Activated CD4-positive, alpha-beta T cell treated with anti-CD3 and anti-CD28 coated beads for 36 hours (primary cell): ENCODE measurements at places on chromosomes 13 and 19.

- no peak for DNase-seq
Observed at GRCh38 chr19:49216071-49216470, 58.5 kb downstream of the TRPM4 start.

GRCh38 chr13:108263621-108264355 lies 5.7 kb upstream of the TNFSF13B start:
- DNase-seq, result no peak

DNA sequence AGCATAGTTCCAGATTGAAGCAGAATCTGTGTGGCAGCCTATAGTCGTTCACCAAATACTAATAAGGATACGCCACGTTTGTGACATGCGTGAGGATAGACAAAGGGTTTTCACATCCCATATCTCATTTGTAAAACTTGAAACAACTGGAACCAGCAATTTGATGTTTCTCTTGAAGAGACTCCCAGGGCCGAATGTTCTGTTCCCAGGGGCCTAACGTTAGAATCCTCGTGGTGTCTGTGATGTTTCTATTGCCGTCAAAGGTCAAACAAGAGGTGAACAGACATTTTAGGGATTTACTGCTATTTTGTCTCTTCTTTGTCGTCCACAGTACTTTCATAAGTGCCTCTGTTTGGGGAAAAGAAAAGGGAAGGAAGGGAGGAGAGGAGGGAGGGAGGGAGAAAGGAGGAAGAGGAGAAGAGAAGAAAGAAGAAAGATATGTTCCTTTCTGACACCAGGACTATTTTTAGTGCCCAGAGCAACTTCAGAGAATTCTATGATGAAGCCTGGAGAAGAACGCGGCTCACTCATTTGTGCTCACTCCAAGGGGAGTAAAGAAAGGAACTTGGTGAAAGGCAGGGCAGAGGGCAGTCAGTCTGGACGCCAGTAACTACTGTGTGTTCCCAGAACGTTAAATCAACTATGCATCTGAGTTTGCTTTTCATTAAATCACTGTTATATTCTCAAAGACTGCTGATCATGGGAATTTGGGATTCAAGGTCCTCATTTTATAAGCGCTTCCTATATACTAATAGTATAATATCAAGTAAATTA lies 154.5 kb downstream of the DCT start:
- no peak for DNase-seq

- DNase-seq, result peak; percentile 57
Observed at GRCh38 chr13:43058318-43058674, 34.9 kb downstream of the DNAJC15 start.

GRCh38 chr19:51098365-51099046 lies 9.7 kb downstream of the CTU1 start:
- DNase-seq, result peak; percentile 47

DNA sequence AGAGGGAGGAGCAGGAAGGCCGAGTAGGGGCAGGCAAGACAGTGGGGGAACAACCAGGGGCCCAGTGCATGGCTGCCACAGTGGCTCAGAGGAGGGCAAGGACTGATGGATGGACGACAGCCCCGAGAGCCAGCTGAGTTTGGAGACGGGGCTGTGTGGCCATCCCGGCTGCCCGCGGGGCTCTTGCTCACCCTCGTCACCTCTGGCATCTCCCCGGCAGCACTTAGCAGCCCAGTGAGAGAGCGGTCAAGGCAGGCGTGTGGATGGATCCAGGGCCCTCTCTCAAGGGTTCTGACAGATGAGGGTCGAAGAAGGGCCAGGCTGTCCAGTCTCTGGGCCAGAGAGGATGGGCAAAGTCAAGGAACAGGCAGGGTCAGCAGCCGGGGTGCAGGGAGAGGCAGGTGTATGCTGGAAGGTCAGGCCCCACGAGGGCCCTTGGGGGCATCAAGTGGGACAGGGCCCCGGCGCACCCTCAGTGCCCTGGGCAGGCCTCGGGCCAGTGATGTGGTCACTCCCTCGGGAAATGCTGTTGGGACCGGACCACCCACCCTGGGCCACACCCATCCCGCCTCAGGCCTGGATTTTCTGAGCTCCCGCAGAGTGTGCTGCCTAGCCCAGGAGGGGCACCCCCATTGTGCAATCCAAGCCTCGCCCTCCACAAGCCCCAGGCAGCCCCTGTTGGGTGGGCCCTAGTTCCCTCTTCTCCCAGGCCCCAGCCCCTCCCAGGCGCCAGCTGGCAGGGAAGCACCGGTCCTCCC lies 56.4 kb upstream of the TPM4 start:
- DNase-seq, result peak; percentile 1

- no peak for DNase-seq
Observed at GRCh38 chr13:73055813-73056564, 2.8 kb upstream of the KLF5 start.
